ENCODE measurements at places on chromosomes 12 and 14.
A peak's percentile ranks its signal among the peaks of the same experiment; 100 is the strongest.

DNA sequence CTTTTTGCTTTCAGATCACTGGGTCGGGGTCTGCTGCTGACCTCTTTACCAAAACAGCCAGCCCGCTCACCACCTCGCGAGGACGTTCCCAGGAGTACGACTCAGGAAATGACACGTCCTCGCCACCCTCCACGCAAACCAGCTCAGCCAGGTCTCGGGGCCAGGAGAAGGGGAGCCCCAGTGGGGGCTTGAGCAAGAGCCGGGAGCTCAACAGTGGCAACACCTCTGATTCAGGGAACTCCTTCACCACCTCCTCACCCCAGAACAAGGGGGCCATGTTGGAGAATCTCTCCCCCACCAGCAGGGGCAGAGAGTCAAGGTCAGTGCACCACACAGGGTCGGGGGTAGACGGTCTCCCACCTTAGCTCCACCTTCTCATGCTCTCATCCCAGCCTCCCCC is 33.4 kb upstream of the HSPB8 start:
- DNase-seq: no peak

GRCh38 chr12:21828779-21829178 is 54.3 kb upstream of the KCNJ8 start:
- no peak for DNase-seq

DNA sequence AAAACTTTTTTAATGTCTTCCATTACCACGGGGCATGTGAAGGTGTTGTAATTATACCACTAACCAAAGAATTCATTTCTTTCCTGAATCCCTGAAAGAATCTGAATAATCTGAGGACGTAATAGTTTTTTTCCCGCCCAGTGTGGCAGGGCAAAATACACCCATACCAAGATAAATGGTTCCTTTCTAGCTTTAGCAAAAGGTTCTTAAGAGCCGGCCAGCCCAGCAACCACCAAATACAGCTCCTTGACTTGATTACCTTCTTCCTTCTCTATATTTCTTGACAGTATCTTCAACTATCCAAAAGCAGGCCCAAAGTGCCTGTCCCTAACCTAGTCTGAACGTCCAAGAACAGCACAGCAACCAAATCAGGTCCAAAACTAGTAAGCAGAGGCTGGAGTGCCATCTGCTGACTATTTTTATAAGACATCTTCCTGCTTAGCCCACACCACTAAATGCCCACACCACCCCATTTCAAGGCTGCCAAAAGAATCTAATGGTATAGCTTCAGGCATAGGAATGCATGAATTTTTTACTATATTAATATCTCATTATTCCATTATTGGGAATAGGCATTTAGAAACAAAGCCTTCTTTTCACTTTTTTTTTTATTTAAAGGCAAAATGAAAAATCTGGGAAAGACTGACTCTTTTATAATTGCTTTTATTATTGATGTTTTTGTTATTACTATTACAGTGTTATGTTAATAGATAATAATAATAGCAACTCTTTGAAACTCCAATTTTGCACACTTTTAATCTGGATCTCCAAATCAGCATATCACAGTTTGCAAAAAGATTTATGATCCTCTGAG is 524.4 kb downstream of the MED13L start:
- peak; percentile 9 for DNase-seq

DNA sequence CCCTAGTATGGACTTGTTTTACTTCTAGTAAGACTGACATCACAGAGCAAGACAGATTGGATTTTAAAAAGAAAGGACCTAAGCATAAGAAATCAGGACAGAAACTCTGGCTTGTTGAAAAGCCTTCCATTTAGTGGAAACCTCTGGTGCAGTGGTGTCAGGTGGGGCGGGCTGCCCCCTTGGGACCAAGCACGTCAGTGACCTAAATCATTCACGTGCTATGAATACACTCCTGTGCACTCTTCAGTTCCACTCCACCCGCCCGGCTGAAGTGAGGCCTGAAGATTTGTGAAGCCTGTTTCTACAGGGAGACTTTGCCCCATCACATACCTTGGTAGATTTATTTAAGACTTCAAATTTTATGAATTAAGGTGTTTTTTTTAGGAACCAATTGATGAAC is 58.2 kb upstream of the STRN3 start:
- no peak for DNase-seq

DNA sequence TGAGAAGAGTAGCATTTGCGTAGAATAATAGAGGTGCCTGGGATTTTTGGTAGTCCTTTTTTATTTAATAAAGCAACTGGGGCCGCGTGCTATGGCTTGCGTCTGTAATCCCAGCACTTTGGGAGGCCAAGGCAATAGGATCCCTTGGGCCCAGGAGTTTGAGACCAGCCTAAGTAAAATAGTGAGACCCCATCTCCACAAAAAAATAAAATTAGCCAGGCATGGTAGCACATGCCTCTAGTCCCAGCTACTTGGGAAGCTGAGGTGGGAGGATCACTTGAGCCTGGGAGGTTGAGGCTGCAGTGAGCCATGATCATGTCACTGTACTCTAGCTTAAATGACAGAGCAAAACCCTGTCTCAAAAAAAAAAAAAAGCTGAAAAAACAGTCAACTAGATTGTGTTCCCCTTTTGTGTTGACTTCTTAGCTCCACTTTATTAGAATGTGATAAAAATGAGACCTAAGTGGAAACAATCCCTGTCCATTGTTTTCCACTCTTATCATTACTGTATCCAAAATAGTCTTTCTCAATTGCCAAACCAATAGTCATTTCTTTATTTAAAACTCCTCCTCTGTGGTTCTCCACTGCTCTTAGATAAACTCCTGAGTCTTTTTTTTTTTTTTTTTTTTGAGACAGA is 7.4 kb downstream of the PRKCH start:
- DNase-seq: no peak

GRCh38 chr12:65156366-65156841 is 13.0 kb upstream of the LEMD3 start:
- no peak for DNase-seq

DNA sequence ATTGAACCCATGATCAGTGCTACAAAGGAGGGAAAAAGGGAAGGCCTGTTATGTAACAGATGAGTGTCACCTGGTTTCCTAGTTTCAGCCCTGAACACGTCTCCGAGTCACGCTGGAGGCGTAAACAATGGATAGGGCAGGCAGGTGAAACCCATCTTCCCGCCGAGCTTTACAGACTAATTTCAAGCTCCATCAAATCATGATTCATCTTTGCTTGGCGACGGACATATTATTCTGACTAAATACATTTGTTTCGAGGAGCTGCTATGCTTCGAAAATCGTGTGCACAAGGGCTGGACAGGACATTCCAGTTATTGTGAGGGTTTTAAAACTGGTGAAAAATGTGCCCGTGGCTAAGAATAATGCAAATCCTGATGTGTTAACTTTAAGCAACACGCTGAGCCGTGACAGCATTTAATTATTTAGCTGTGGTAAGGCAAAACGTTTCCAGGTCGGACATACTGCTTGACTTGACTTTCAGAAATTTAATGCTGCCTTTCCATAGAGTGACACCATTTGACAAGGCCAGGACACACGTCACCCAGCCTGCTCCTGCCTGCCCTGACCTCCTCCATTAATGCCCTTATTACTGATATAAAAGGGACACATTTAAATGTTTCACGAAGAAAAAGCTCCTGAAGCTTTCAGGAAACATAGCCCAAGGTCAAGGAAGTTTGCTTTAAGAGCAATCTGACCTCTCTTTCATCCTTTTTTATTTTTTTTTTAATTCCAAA is 1203.5 kb upstream of the TMEM132C start:
- DNase-seq: no peak

DNA sequence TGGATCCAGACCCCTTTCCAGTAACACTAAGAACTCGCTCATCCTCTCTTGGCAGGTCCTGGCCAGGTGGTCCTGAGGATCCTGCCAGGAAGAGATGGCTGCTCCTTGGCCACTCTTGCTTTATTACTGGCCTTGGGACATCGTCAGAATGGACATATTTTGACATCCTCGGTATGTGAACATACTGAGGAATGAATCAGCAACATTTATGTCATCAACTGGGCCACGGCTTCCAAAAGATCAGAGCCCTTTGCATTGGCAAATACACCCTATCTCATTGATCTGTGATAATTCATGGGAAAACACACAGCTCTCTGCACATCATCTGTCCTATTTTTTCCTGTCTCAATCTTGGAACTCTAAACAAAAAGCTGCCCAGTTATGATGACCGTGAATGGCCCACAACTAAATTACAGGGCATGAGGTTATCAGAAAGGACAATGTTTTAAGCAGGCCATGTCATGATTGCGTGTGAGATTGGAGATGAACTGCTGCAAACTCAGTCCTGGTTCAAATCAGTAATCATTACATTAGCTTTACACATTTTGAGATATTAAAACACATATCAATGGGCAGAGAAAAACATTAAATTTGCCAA is 1325.8 kb downstream of the AACS start:
- DNase-seq: no peak

DNA sequence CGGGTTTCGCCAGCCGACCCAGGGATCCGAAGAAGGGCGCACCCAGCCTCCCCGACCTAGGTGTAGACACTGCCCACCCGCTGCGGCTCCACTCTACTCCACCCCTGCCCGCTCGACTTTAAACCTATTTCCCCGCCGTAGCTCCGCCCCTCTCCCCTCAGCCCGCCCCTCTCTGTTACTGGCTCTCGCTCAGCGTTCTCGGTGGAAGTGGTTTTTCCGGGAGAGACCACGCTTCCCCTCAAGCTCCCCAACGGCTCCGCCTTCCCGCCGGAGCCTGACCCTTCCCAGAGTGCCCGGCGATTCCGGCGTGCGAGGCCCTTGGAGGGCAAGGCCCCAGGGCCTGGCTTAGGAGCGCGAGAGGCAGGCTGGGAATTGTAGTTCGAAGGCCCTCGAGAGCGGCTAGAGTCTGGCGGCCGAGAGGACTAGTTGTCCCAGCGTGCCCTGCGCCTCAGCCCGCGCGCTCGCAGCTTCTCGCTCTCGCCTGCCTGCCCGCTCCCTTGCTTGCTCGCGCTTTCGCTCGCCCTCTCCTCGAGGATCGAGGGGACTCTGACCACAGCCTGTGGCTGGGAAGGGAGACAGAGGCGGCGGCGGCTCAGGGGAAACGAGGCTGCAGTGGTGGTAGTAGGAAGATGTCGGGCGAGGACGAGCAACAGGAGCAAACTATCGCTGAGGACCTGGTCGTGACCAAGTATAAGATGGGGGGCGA is at the start of gene PA2G4:
Gene PA2G4 (plus strand): TSS at position 451 of the 706 bp plus-strand sequence. CDS start 179 bp downstream, at position 630.
- peak; percentile 90 for DNase-seq

DNA sequence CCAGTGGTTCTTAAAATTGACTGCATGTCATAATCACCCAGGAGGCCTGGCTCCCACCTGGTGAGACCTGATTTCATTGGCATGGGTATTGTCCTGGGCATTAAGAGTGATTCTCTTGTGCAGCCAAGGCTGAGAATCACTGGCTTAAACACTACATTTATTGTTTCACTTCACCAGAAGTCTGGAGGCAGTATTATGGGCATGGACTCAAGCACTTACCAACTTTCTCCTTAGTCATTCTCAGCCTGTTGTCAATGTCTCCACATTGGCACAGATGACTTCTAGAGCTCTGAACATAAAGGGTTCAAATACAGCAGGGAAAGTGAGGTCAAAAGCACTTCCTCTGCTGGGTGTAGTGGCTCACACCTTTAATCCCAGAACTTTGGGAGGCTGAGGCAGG is 25.6 kb upstream of the GCH1 start:
- DNase-seq: no peak

- no peak for DNase-seq
These were observed 6.1 kb downstream of the IFI27L2 start for GRCh38 chr14:94123296-94123695.

GRCh38 chr12:115335048-115335447 is 651.1 kb upstream of the TBX3 start:
- no peak for DNase-seq

DNA sequence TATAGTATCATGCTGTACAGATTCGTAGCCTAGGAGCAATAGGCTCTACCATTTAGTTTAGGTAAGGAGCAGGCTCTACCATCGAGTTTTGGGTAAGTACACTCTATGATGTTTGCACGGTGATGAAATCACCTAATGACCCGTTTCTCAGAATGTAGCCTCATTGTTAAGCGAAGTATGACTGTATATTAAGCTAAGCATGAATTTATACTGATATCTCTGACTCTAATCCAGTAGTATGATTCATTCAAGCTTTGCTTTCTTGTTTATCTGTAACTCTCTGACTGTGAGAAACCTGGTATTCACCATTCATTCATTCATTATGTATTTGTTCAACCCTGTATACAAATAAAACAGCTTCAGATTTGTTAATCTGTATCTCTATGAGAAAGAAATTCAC is 283.9 kb upstream of the PRICKLE1 start:
- no peak for DNase-seq

DNA sequence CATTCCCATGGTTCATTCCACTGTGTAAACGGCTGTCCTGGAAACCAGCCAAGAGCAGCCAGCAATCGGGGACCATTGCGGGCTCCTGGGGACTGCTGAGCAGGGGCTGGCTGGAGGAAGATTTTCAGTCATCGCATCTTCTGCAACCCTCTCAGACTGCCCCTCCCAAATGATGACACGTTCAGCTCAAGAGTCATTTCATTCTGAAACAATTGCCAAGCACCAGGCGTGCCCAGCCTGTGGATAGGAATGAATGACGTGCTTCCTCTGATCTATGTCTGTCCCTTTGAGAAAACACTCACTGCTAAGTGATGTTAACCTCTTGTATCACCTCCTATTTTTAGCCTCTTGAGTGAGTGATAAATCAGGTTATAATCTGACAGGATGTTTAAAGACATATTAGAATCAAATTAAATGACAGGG is 62.0 kb downstream of the NDUFA12 start:
- peak; percentile 36 for DNase-seq

GRCh38 chr14:55873169-55873568 is 245.0 kb upstream of the PELI2 start:
- no peak for DNase-seq

DNA sequence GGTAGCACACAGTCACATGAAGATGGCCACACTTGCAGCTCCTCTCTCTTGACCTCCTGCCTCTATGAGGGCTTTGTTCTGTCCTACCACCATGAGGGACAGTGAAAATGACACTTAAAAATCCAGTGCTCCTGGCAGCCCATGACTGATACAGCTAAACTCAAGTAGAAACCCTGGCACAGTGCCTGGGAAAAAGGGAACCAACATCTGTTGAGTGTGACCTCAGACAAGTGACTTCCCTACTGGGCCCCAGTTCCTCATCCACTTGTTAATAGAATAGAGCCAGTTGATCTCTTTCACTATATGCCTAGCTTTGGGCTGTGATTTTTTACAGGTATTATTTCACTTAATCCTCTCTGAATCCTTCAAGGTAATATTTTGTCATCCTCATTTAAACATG is 4.8 kb downstream of the GUCY2C start:
- peak; percentile 40 for DNase-seq

DNA sequence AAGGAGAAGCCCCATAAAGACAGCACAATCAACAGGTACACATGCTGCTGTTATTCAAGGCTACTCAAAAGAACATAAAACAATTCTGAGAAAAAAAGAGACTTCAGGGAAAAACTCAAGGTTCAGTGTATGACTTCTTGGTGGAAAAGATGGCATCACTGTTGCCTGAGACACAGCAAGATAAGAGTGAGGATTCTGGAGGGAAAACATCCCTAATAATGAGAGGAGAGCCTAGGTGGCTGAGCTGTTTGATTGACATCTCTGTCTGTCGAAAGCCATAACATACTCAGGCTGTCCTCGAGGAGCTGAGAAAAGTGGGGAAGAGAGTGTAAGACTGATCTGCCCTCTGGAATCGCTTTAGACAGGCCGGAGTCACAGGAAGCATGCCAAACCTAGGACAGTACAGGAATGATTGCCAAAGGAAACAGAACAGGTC is 193.4 kb upstream of the AMIGO2 start:
- no peak for DNase-seq

GRCh38 chr14:43535231-43535838 is 971.7 kb downstream of the FSCB start:
- DNase-seq: no peak
